ENCODE measurements at places on chromosomes 4 and X.

DNA sequence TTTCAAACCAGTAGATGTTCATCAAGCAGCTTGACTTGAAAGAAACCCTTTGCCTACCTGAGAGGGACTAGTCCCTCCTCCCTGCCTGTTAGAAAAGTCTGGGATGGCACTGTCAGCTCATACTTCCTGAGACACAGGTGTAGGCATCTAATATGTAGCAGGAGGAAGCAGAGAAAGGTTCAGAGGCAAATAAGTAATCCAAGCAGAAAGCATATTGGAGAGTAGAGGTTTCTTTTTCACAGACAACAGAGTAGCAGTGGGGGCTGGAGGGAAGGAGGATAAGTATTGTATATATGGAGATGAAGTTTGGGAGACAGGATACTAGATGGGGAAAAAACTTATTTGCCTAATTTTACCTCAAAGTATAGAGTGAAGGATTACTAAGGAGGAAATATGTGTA, 81.5 kb downstream of the FNIP2 start:
- no peak for DNase-seq

GRCh38 chrX:53716328-53717088, 30.0 kb upstream of the HUWE1 start:
- peak; percentile 69 for DNase-seq

GRCh38 chr4:138224614-138225013, 17.5 kb downstream of the SLC7A11 start:
- no peak for DNase-seq

- DNase-seq = no peak
Observed at GRCh38 chr4:52015366-52015765, 4.8 kb downstream of the LRRC66 start.

GRCh38 chr4:10703766-10704429, 19.3 kb upstream of the CLNK start:
- no peak for DNase-seq

DNA sequence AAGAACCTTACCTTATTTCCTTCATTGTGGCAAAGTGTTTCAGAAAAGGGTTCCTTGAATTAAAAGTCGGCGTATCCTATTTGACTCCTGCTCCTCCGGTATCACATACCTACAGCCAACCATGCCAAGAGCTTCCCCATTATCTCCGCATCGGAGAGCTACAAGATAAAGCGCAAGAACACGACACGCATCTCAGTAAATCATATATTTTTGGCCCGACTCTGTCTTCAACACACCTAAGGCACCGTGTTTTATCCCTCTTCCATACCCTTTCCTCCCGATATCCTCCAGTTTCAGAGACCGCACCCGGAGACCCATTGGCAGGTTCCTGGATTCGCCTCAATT, 497 bp upstream of the THAP9 start:
- DNase-seq = no peak

GRCh38 chrX:132489578-132490419, 961 bp upstream of the MBNL3 start:
- peak; percentile 54 for DNase-seq

- peak; percentile 59 for DNase-seq
Observed at GRCh38 chr4:185470501-185471195, 885 bp downstream of the CCDC110 start.

DNA sequence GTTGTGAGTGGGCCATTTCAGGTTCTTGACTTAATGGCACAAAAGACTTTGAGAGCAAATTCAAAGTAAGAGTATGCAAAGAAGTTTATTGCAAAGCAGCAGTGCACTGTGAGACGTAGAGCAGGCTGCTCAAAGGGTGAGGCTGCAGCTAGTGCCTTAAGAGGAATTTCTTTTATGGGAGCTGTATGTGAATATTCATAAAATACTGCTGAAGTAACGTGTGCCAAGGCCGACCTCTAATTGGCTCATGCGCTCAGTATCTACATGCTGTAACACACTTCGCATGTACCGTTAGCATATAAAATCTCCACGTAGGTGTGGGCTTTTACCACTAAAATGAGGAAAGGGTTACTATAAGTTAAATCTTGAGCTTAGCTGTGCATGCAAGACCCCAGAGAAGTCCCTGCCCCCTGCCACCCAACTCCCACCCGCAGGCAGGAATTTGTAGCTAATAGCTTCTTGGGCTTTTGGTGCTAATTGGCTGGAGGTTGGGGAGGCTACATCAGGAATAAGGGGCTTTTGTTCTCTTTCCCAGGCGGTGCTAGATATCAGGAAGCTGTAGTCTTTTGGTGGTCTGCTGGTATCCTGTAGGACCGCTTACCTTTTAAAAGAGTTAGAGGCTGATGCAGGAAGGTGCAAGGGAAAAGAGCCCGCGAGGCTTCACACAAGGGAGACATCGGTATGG, 47.6 kb downstream of the FSTL5 start:
- no peak for DNase-seq

GRCh38 chrX:47302396-47302795, 68.0 kb upstream of the ZNF157 start:
- DNase-seq = no peak

DNA sequence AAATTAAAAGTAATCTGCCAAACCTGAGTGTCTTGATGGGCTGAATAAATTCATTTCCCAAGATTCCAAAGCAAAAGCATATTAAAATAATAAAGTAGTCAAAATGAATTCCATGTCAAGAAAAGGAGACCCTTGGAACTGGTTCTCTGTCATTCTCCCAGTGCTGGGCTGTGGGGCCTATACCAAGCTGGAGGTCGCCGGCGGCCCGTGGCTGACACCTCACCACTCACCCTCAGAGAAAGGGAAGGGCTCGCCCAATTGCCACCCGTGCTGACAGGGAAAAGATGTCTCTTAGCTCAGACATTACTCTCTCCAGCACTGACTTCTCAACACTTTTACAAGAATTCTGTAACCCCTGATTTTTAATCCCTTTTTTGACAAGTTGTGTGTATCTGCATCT, 51.7 kb downstream of the GATB start:
- no peak for DNase-seq

DNA sequence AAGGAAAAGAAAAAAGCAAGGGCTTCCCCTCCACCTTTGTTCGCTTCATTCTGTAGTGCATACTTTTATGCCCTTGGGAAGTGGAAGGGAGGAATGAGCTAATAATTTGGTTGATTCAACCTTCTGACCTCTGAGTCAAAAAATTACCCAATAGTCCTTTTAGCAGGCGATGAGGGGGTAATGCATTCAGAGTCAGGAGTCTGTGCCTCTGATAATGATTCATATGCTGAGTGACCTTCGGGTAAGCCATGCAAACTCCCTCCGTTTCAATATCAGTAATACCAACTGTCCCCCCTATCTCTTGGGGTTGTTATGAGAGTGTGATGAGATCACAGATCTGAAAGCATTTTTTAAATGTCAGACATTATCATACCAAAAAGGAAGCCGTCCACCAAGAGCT, 41.6 kb upstream of the ACSL4 start:
- no peak for DNase-seq

- no peak for DNase-seq
Observed at GRCh38 chr4:32032136-32032672, 1312.0 kb downstream of the PCDH7 start.

- peak; percentile 29 for DNase-seq
Observed at GRCh38 chr4:173025131-173025530, 143.5 kb upstream of the GALNT7 start.

DNA sequence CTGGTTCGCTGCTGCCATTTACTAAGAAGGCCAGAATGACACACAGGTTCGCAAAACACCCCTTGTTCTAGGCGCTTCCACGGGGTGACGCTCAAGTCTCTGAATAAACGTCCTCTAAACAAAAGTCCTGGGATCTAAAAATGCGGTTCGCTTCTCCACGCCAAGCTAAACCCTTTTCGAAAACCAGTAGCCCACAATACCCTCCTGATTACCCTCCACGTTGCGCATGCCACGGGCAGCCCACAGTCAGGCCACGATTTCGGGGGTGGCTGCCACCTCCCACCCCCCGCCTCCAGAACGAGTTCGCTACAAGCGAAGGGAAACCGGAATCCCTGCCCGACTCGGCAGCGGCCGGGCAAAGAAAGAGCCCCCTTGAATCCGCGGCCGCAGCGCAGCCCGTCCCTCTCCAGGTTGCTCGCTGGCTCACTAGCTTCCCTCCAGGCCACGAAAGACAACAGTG, 423 bp downstream of the RPL39 start:
- peak; percentile 31 for DNase-seq

DNA sequence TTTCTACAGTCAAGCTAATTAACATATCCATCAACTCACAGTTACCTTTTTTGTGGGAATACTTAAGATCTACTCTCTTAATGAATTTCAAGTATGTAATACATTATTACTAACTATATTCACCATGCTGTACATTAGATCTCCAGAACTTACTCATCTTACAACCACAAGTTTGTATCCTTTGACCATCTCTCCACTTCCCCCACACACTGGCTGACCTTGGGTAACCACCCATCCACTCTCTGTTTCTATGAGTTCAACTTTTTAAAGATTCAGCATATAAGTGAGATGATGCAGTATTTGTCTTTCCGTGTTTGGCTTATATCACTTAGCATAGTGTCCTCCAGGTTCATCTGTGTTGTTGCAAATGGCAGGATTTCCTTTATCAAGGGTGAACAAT, 30.5 kb upstream of the MAGED1 start:
- DNase-seq = no peak

- DNase-seq = no peak
Observed at GRCh38 chr4:113181289-113182007, 132.0 kb downstream of the ANK2 start.

GRCh38 chr4:30903502-30904214, 183.5 kb downstream of the PCDH7 start:
- DNase-seq = no peak

DNA sequence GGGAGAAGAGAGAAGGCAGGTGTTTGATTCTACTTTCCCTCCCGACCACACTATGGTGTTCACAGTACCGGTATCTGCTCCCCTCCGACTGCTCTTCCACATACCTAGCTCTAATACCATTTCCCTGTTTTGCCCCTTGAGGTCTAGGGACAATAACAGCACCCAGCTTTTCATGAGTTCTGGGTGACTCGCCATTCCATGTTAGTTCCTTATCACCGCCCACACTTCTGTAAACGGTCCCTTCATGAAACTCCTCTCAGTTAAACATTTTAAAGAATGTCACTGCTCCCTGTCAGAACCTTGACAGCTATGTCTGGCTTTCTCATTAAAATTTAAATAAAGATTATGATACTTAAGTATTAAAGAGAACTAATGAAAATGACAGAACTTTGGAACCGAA, 136.7 kb downstream of the ADAMTS3 start:
- DNase-seq = no peak

- no peak for DNase-seq
Observed at GRCh38 chrX:104913348-104913747, 307.1 kb downstream of the TEX13A start.

GRCh38 chrX:124338733-124339514, 6.5 kb downstream of the TEX13D start:
- peak; percentile 41 for DNase-seq

DNA sequence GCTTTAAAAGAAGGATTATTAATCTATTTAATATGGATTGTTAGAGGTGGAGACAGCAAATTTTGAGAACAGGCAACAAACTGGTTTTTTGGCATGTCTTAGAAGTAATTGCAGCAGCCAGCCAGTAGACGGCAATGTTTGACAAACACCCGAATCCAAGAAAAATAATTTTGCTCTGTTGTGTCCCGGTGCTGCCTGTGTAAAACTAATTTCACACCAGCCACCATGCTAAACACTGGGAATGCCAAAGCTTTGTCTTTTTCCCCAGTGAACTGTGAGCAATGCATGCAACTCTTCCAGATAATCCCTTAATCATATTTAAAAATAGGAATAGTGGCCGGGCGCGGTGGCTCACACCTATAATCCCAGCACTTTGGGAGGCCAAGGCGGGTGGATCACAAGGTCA, 25.9 kb downstream of the SMIM31 start:
- no peak for DNase-seq

DNA sequence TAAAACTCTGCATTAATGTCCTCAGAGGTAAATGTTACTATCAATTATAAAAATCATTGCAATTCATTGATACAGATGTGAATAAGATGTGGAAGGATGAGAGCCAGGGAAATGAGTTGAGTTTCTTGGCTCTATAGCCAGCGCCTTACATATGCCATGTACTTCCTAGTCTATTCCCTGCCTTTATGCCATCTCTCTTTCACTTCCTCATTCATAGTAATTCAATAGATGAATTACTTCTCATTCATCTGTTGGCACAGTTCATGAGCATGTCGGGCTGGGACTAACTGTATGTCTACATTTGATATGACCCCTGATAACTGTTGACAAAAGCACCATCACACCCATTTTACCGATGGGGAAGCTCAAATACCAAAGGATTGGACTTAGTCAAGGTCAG, 55.7 kb downstream of the LNX1 start:
- DNase-seq = no peak

DNA sequence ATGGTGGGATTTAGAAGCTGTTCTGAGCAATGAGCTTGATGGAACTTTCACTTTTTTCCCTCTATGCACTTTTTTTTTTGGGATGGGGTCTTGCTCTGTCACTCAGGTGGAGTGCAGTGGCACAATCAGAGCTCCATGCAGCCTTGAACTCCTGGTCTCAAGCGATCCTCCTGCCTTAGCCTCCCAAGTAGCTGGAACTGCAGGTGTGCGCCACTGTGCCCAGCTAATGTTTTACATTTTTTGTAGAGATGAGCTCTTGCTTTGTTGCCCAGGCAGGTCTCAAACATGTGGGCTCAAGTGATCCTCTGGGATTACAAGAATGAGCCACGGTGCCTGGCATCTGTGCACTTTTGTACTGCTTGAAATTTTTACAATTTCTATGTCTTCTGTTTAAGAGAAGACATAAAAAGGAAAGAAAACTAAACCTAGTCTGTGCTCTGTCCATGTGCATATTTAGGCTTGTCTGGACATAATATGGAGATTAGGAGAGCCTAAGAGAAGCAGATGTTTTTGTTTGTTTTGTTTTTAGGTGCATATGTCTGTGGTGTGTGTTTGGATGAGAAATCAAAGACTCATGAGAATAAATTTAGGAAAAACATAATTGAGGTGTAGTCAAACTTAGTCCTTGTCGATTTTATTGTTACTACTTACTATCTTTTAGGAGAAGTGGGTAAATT, 16.5 kb downstream of the PDLIM5 start:
- no peak for DNase-seq

- no peak for DNase-seq
Observed at GRCh38 chrX:6930307-6930849, 217.1 kb upstream of the STS start.

DNA sequence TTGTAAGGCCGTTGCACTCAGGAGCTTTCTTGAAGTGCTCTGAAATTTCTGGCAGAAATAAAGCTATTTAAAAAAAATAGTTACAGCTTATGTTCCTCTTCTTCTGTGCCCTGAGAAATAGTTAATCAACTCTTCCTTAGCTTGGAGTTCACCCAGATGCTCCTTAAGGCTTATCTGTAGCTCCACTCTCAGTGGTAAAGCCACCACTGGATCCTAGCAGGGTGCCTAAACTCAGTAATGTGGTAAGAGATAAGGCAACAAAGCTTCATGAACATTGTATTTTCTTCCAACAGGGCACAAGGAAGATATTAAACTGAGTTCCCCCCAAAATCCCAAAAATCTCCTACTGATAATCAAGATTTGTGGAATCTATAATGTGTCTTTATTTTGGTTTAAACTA, 299.5 kb downstream of the MAPK10 start:
- DNase-seq = no peak

- DNase-seq = no peak
Observed at GRCh38 chr4:180164799-180165198, 2078.4 kb upstream of the TENM3 start.

Measured in central memory CD4-positive, alpha-beta T cell (primary cell).